ENCODE measurements at places on chromosomes 16 and 17. TPM values are rescaled to one million over a fixed set of nuclear protein-coding genes. Genes with fewer than 3 reads are reported as not detected.

DNA sequence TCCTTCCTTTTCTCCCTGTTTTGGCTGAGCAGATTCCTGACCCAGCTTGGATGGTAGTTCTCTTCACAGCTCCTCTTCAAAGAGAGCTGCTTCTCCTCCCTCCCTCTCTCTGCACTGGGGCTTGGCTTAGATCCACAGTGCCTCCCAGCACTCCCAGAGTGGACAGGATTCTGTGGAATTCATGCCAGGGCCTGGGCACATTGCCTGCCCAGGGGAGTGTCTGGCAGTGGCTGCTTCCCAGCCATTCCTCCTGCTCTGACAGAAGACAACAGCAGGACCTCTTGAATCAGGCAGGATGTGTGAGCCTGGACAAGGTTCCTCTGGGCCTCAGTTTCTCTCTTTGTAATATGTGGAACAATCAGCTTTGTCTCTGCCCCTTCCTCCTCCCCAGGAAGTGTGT is 4.5 kb upstream of the MMP28 start:
- no peak for DNase-seq

- no peak for DNase-seq
Measured at GRCh38 chr16:19119564-19119963, 5.8 kb downstream of the ITPRIPL2 start.

- DNase-seq: peak; percentile 35
Measured at GRCh38 chr17:2705263-2705662, 6.3 kb downstream of the CLUH start.

DNA sequence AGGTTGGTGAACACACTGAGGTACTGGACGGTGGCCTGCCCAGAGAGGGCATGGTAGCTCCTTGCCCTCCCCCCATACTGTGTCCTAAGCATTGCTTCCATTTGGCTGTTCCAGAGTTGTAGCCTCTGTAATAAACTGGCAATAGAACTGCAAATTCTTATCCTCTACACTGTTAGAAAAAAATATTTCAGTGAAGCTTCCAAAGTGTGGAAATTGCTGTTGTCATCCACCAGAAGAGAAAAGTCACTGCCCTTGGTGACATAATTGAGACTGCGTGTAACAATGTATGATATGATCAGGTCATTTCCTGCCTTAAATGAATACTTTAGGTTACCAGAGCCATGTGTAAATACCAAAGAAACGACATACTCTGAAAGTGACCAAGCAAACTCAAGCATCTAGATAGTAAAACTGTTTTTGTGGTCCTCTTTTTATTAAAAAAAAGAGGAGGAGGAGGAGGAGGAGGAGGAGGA is 65.9 kb downstream of the CEP95 start:
- DNase-seq: no peak

The BCKDK gene
- 42.7 TPM for total RNA-seq

GRCh38 chr17:1484676-1485422 is 7.6 kb downstream of the MYO1C start:
- no peak for DNase-seq

DNA sequence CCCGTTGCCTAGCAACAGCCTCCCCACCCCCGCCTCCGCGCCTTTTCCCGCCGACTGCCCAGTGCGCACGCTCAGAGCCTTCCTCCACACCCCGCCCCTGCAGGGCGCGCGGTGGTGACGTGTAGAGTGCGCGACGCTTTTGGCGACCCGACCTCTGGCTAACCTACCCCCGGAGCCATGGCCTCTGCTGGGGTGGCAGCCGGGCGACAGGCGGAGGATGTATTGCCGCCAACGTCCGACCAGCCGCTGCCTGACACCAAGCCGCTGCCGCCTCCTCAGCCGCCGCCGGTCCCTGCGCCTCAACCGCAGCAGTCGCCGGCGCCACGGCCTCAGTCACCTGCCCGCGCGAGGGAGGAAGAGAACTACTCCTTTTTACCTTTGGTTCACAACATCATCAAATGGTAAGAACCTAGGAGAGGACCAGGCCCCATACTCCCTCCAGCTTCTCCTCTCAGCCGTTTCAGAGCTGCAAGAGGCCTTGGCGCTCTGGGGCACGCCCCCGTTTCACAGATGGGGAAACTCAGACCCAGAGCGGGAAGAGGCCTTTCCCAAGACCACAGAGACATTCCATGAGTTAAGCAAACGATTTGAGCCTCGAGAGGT is at the start of gene MED9:
Gene MED9 (plus strand): TSS at position 136 of the 603 bp plus-strand sequence. CDS start 42 bp downstream, at position 178.
- DNase-seq: peak; percentile 95

DNA sequence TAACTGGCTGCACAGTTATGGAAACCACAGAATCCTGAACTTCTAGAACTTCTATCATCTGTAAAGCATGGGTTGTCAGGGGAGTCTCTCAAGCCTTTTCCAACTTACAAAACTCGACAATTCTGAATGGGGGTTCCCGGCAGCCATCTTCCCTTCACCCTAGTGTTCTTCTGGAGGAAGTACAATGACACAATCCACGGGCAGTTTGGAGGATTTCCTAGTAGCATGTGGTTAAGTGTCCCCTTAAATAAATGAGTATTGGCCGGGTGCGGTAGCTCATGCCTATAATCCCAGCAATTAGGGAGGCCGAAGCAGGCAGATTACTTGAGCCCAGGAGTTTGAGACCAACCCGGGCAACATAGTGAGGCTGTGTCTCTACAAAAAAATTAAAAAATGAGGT is 2.1 kb downstream of the SLC16A6 start:
- no peak for DNase-seq

- no peak for DNase-seq
Measured at GRCh38 chr17:45248132-45248957, 13.5 kb downstream of the SPATA32 start.

The PSMD11 gene
- 179 TPM for total RNA-seq

GRCh38 chr17:38535886-38536285 is 69.9 kb downstream of the SRCIN1 start:
- DNase-seq: no peak

GRCh38 chr16:10579965-10580882 is at the start of gene EMP2:
EMP2 (minus strand) TSS chr16:10580598; CDS start chr16:10547617, 32,981 bp downstream.
- DNase-seq: no peak

GRCh38 chr17:7313088-7313889 is 1.9 kb downstream of the GPS2 start:
- no peak for DNase-seq

GRCh38 chr16:77402672-77403071 is 32.2 kb downstream of the ADAMTS18 start:
- no peak for DNase-seq

- DNase-seq: no peak
Measured at GRCh38 chr17:66673668-66674276, 161.1 kb upstream of the CACNG5 start.
